ENCODE measurements at places on chromosomes 7 and 10.

- peak; percentile 75 for DNase-seq
Measured at GRCh38 chr7:141676618-141677017, 25.3 kb downstream of the DENND11 start.

- DNase-seq, result no peak
Measured at GRCh38 chr10:79346012-79346340, 1.3 kb upstream of the PPIF start.

- no peak for DNase-seq
Measured at GRCh38 chr10:101894742-101895141, 51.1 kb upstream of the KCNIP2 start.

- DNase-seq, result no peak
Measured at GRCh38 chr10:104339469-104340110, 1.3 kb upstream of the ITPRIP start.

- no peak for DNase-seq
Measured at GRCh38 chr10:18436902-18437301, 214.5 kb downstream of the NSUN6 start.

- no peak for DNase-seq
Measured at GRCh38 chr7:69599286-69599954, 1.1 kb downstream of the AUTS2 start.

All from astrocyte of the cerebellum (primary cell).